ENCODE measurements at places on chromosomes 4 and X. TPM values are rescaled to one million over a fixed set of nuclear protein-coding genes. Genes with fewer than 3 reads are reported as not detected.

Gene ANXA10
- not detected for total RNA-seq

Gene RAB9B
- 0.59 TPM for total RNA-seq

Gene GUCY1B1
- 18.1 TPM for total RNA-seq

Gene PPARGC1A
- total RNA-seq = 10.5 TPM

Gene REELD1
- total RNA-seq = 0.35 TPM

Gene DDX60
- total RNA-seq = 34.6 TPM

- H3K4me1 ChIP-seq = no peaks in the 10 kb centered on the region
- H3K27me3 ChIP-seq = no peaks in the 10 kb centered on the region
- H3K27ac ChIP-seq = no peak overlapping the region
- H3K36me3 ChIP-seq = no peaks in the 10 kb centered on the region
- no peak for DNase-seq
Measured at GRCh38 chr4:184216515-184216914, 1.2 kb downstream of the ENPP6 start.

GRCh38 chr4:125826801-125827695, 512.3 kb downstream of the FAT4 start:
- H3K36me3 ChIP-seq = no peaks in the 10 kb centered on the region
- H3K27ac ChIP-seq = no peak overlapping the region
- no peaks in the 10 kb centered on the region for H3K27me3 ChIP-seq
- H3K4me3 ChIP-seq = no peak overlapping the region

- no peaks in the 10 kb centered on the region for H3K27me3 ChIP-seq
- peak overlapping the region; percentile 83 for H3K27ac ChIP-seq
- H3K4me1 ChIP-seq = peaks cover 20% of the 10 kb centered on the region
- no peak for DNase-seq
Measured at GRCh38 chrX:9340598-9341290, 124.1 kb upstream of the TBL1X start.

DNA sequence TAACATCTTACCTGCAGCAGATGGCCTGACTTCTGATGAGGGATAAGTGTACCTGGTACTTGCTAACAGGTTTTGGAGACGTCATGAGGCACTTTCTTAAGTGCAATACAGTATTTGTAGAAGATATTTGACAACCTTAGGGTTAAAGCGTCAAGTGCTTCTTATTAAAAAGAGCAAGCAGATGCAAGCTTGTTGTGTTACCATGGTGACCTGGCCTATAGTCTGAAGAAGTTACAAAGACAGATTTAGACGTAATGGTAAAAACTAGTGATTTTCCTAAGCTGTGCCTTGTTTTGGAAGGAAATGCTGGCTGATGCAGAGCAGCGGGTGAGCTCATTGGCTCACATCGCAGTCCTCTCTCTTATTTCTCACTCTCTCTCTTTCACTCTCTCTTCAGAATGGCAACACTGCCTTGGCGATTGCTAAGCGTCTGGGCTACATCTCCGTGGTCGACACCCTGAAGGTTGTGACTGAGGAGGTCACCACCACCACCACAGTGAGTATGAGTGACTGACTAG, 243.6 kb downstream of the ANK2 start:
- H3K27me3 ChIP-seq = no peaks in the 10 kb centered on the region
- no peaks in the 10 kb centered on the region for H3K36me3 ChIP-seq
- no peak for DNase-seq
- H3K4me1 ChIP-seq = no peaks in the 10 kb centered on the region
- H3K27ac ChIP-seq = peak overlapping the region; percentile 72

- H3K27ac ChIP-seq = no peak overlapping the region
- no peaks in the 10 kb centered on the region for H3K4me1 ChIP-seq
- H3K36me3 ChIP-seq = no peaks in the 10 kb centered on the region
- no peaks in the 10 kb centered on the region for H3K27me3 ChIP-seq
- H3K4me3 ChIP-seq = no peak overlapping the region
- no peak for DNase-seq
Measured at GRCh38 chrX:36543499-36543898, 464.7 kb upstream of the FAM47C start.

GRCh38 chrX:136794080-136794479, 13.3 kb upstream of the ARHGEF6 start:
- DNase-seq = no peak
- H3K27me3 ChIP-seq = no peaks in the 10 kb centered on the region
- H3K4me1 ChIP-seq = no peaks in the 10 kb centered on the region

- no peaks in the 10 kb centered on the region for H3K36me3 ChIP-seq
- H3K27ac ChIP-seq = no peak overlapping the region
- H3K27me3 ChIP-seq = peaks cover 3% of the 10 kb centered on the region
- no peak for DNase-seq
Measured at GRCh38 chr4:182216005-182216404, 27.2 kb upstream of the TENM3 start.

GRCh38 chr4:125917559-125917958, 602.8 kb downstream of the FAT4 start:
- H3K27ac ChIP-seq = no peak overlapping the region
- H3K4me1 ChIP-seq = no peaks in the 10 kb centered on the region
- no peak for DNase-seq
- H3K4me3 ChIP-seq = no peak overlapping the region
- H3K36me3 ChIP-seq = no peaks in the 10 kb centered on the region

DNA sequence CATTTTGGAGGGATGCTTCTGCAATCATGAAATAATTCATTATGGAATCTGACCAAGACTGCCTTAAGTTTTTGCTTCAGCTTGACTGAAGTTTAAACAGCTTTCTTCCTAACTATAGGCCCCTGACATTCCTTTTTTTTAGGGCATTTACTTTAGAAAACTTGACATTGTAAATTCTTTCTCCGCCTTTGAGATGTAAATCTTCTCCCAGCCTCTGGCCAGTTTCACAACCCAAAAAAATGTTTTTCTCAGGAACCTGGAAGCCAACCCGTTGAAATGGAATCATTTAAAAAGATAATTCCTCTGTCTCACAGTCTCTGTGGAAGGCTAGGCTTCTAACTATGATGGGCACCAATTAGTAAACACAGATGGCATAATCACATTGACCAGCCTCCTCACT, 710.4 kb upstream of the PABPC4L start:
- H3K36me3 ChIP-seq = no peaks in the 10 kb centered on the region
- no peak for DNase-seq
- no peak overlapping the region for H3K4me3 ChIP-seq
- H3K27ac ChIP-seq = no peak overlapping the region

- no peaks in the 10 kb centered on the region for H3K36me3 ChIP-seq
- no peak overlapping the region for H3K4me3 ChIP-seq
- no peak for DNase-seq
- H3K4me1 ChIP-seq = no peaks in the 10 kb centered on the region
- H3K27ac ChIP-seq = no peak overlapping the region
Measured at GRCh38 chr4:113043591-113043990, 5.9 kb upstream of the ANK2 start.

DNA sequence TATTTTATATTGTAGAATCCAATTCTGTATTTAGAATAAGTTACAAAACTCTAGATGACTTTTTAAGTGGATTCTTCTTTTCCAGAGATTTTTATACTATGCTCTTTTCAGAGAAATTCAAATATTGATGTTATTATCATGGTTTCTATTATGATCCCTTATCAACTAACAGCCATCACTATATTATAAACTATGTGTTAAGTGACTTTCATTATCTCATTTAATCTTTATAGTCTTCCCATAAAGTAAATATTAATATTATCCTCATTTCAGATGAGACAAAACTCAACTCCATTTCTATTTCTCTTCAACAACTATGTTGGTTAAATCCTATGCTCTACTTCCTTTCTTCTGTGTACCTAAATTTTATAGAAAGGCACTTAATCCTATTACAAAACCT, 132.6 kb downstream of the ANKRD50 start:
- H3K27me3 ChIP-seq = no peaks in the 10 kb centered on the region
